NCI-H1092 (cell line): ENCODE measurements at places on chromosomes 4 and X.

DNA sequence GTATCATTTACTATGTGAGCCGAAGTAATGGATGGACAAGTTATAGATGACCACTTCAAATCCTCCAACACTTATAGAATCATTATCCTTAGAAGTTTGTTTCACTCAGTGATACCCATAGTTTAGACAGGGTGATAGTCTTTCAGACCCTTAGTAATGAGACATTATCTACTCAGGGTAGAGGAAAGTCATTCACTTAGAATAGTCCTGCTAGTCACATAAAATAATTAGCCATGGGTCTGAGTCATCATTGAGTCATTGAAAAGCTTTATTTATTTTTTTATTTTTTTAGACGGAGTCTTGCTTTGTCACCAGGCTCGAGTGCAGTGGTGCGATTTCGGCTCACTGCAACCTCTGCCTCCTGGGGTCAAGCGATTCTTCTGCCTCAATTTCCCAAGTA is 321.7 kb upstream of the FSTL5 start:
- DNase-seq = no peak

DNA sequence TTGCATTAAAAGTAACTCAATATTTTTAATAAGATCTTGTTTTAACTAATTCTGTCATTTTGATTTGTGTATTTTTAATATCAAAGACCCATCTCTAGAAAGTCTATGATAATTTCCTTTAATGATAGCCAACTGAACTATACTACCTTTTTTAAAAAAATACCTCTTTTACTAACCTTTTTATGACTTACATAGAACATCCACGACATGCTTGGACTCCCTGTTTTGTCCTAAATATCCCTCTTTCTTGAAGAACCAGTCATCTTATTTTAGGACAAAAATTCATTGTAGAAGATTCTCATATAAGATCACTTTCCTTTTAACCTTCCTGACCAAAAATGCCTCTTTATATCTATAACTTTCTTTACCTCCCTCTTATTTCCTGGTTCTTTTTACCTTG is 76.8 kb upstream of the GC start:
- DNase-seq = no peak

- no peak for DNase-seq
Measured at GRCh38 chrX:15781961-15782699, 8.2 kb upstream of the ZRSR2 start.

- no peak for DNase-seq
Measured at GRCh38 chr4:32133141-32133540, 1413.0 kb downstream of the PCDH7 start.

GRCh38 chr4:17027495-17027894 is 129.1 kb upstream of the LDB2 start:
- no peak for DNase-seq

- DNase-seq = no peak
Measured at GRCh38 chrX:39159921-39160507, 358.8 kb downstream of the MID1IP1 start.

DNA sequence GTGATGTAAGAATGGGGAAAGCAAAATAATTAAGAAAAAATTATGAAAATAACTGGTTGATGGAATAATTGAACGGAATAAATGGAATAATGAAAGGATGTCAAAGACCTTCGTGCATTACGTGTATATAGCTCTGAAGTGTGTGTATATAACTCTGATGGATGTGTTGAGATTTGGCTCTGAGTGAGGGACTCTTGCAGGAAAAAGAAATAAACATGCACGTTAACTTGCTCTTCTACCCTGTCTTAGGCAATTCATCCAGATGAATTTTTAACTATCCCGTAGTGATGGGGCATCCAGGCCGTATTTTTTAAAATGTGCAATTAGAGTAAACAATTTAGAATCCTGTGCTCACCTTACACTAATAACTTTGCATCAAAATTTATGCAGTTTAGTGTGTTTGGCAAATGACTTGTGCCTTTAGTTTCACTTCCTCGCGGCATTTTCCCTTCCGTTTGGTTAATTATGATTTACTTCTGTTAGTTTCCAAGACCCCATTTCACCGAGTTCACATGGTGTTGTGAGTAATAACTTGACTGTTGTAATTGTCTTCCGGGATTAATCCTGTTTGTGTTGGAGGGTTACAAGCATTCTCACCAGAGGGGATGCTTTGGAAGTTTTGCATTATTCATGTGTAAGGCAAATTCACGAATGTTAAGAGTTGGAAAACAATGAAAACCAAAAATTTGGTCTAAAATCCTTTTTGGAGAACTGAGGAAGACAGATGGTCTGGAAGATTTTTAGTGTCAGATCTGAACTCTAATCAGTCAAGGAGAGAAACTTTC is 256.5 kb upstream of the FAT1 start:
- DNase-seq = no peak

- DNase-seq = peak; percentile 2
Measured at GRCh38 chr4:156946516-156947424, 24.8 kb downstream of the PDGFC start.

GRCh38 chr4:34365946-34366345 is 1878.4 kb downstream of the ARAP2 start:
- no peak for DNase-seq

GRCh38 chr4:141153751-141154510 is 20.7 kb upstream of the RNF150 start:
- DNase-seq = no peak

DNA sequence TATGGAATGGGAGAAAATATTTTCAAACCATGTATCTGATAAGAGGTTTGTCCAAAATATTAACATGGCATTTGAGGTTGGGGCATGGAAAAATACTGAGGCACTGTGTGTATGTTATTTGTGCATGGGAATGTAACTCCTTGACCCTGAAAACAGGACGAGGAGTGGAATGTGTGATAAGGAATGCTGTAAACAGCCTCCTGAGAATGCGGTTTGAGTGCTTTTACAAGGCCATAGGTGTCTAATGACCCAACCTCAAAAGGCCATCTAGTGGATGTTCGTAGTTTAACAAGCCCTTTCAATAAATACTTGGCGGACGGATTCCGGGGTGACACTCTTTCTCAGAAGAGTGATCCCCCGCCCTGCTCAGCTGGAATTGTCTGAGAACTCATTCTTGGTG is 162.9 kb upstream of the USP9X start:
- no peak for DNase-seq

- no peak for DNase-seq
Measured at GRCh38 chrX:150483356-150483985, 85.0 kb upstream of the MTM1 start.

DNA sequence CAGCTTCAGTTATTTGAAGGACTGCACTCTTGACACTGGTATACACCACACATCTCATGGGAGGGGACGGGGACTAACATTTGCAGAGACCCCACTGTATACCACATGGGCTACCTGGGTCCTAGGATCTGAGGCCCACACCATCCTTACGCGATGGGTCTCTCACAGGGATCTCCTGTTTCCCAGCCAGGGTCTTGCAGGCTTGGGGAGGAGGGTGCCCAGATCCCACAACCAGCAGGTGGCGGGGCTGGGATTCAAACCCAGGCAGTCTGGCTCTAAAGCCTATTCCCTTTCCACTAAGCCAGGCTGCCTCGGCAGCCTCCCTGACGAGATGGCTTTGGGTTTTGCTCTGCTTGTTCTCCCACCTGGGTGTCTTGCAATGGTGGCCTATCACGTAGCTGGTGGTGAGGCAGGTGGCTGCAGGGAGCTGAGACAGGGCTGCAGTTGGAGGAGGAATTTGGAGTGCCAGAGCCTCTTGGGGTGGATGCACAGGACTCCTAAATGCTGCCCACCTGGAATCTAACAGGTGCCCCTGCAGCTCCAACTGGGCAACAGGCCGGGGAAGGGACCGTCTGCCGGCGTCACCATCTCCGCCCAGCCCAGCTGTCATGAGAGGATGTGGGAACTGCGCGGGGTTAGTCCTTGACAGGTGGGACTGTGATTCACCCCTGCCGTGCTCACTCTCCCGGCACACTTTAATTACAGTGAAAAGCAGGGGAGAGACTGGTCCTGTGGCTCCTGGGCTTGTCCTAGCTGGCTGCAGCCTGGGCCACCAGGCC is 110.7 kb downstream of the PSAPL1 start:
- peak; percentile 72 for DNase-seq

DNA sequence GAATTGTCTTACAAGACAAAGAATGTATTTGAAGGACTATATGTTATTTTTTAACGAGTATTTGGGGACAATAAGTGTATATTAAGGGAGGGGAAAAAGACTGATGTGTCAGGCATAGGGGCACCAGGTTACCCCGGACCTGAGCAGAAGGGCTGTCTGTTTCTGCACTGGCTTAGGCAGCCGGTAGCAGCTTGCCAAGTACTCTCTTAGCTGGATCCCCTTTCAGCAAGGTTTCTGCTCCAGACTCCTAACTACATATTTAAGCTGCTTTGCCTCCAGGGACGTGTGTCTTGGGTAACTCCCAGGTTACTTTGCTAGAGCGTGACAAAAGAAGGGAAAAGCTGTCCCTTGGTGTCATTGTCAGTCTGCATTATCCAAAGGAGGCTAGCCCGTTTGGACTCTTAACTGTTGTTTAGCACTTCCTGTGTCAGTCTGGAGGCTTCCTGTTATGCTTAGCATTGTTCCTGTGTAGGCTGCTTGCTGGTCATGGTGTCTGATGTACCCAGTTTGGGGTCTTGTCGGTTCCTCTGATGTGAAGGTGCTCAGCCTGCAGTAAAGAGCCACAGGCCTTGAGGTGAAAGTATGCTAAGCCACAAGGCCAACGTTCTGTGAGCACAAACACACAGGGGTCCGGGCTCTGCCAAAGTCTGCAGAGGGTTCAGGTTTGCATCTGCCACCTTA is 11.6 kb downstream of the CXCR3 start:
- no peak for DNase-seq

GRCh38 chr4:683982-684622 is 4.8 kb downstream of the SLC49A3 start:
- peak; percentile 73 for DNase-seq

GRCh38 chr4:136400829-136401228 is 1131.5 kb downstream of the PCDH18 start:
- DNase-seq = no peak

DNA sequence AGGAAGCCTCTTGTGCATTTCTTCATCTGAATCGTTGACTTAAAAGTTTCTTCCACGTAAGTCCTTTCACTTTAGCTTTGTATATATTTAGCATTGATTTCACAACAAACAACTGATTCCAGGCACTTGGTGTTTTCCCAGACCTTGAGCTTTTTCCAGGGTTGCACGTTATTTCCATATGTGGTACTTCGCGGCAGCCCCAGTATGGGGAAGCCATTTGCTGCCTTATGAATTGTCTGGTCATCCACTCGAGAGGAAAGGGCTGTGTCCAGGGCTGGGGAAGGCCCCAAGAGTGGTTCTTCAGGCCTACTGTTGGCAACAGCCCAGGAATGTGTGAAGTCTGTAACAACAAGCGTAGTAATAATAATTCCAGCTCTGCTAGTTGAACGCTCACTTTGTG is 2.8 kb upstream of the TLR8 start:
- no peak for DNase-seq

DNA sequence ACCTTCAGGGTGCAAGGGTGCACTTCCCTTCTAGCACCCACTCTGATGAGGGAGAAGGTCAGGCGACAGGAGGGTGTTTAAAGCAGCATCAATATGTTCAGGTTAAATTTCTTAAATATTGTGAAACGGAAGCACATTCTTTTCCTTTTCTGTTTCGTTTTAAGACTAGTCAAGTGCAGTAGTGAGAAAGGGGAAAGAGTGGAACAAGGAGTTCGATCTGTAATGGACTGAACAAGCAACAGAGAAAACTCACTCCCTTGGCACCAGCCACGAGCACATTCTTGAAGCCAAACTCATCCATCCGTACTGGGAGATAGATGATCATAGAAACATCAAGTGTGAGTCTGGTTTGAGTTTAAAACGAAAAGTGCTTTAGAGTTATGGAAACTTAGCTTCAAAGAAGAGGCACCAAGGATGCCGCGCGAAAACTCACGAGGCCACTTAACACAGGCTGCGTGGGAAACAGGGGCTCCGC is 815 bp downstream of the FAM53A start:
- DNase-seq = no peak

- DNase-seq = no peak
Measured at GRCh38 chrX:24282381-24283126, 31.3 kb downstream of the SUPT20HL2 start.

- no peak for DNase-seq
Measured at GRCh38 chr4:163976588-163976987, 482.1 kb downstream of the TMA16 start.
